ENCODE measurements at places on chromosomes 7 and 10.

- DNase-seq, result peak; percentile 94
Measured at GRCh38 chr7:56063882-56064625, at the start of gene SUMF2. Gene SUMF2, plus strand, starts transcription at chr7:56064286. Its CDS starts 26 bp downstream, at chr7:56064312.

DNA sequence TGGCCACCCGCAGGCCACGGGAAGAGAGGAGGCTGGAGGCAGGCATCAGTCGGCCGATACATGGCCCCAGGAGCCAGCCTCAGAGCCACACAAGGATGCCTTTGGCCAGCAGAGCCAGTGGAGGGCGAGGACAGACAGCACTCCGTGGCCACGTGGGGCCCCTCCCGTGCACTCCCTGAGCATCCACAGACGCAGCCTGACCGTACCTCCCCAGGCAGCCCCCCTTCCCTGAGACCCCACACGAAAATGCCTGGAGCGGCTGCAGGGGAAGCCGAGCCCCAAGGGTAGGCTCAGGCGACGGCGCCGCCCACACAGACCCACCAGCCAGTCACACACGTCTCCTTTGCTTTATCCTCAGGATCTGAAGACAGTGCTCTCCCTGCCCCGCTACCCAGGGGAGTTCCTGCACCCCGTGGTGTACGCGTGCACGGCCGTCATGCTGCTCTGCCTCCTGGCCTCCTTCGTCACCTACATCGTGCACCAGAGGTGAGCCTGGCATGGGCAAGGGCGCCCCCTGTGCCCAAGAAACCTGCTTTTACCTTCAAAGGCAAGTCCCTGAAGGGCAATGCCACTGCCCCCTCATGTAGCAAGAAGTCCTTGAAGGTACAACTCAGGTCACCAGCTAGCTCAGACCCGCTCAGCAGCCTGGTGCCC lies 9.0 kb downstream of the ADGRA1 start:
- no peak for DNase-seq

- no peak for DNase-seq
Measured at GRCh38 chr7:43649755-43650274, 66.9 kb downstream of the STK17A start.

DNA sequence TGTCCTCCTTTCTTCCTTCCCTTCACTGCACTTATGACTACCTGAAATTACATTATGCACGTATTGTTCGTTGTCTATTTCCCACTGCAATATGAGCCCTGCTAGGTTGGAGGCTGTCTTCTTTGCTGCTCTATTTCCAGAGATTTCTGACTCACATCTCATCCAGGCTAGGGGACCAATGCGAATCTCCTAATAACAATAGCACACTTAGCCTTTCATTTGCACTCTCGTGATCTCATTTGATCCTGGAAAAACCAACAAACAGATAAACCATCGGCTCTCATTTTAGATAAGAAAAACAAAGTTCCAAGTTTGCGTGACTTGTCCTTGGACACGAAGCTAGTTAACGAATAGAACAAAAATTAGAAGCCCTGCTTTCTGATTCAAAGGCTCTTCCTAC lies 1.4 kb downstream of the ZNF438 start:
- no peak for DNase-seq

DNA sequence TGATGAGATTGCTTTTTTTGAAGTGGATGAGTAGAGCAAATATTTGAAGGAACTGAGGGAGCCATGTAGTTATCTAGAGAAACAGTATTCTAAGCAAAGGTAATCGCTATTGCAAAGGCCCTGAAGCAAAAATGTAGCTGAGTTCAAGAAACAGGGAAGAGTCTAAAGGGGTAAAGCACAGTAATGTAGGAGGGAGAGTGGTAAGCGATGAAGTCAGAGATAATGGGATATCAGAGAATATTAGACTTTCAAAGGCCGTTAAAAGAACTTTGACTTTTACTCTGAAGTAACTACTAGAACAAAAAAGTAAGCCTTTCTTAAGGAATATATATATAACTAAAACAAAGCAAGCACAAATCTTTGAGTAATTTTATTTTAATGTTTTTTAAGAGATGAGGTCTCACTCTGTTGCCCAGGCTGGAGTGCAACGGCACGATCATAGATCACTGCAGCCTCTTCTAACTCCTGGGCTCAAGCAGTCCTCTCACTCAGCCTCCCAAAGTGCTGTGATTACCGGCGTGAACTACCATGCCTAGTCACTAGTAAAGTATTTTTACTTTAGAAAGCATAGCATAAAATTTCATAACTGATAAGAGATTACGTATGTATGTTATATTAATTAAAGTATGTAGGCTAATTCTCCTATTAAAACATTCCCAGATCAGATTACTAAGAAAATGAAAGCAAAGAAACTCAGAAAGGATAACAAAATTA lies 61.7 kb upstream of the OIT3 start:
- DNase-seq, result no peak

GRCh38 chr7:50446542-50446960 lies 3.6 kb downstream of the FIGNL1 start:
- DNase-seq, result no peak

DNA sequence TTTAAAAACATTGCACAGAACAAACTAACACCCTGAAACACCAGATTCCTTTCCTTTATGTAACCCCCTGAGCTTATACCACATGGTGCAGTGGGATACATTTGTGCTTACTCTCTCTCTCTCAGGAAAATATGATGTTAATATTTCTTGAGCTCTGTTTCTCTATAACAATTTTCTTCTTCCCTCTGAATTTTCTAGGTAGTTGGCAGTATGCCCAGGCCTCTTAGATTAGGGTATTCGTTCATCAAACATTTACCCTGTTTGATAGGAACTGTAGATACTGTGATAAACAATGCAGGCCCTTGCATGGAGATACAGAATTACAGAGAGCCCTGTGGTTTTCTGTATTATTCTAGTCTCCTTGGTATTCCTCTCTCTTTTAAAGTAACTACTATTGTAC lies 567.8 kb downstream of the IPMK start:
- peak; percentile 47 for DNase-seq

DNA sequence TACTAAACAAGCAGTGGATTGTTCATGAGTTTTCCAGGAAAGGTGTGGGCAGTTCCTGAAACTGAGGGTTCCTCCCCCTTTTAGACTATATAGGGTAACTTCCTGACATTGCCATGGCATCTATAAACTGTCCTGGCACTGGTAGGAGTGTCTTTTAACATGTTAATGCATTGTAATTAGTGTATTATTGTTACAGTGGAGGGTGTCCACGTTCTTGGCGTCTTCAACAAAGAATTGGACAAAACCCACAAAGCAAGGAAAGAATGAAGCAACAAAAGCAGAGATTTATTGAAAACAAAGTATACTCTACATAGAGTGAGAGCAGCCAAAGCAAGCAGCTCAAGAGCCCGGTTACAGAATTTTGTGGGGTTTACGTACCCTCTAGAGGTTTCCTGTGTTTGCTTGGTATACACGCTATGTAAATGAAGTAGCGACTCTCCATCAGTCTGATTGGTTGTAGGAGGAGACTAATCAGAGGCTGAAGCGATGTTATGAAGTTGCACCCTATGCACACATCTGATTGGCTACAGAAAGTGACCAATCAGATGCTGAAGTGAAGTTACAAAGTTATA lies 175.2 kb downstream of the NSUN6 start:
- no peak for DNase-seq

DNA sequence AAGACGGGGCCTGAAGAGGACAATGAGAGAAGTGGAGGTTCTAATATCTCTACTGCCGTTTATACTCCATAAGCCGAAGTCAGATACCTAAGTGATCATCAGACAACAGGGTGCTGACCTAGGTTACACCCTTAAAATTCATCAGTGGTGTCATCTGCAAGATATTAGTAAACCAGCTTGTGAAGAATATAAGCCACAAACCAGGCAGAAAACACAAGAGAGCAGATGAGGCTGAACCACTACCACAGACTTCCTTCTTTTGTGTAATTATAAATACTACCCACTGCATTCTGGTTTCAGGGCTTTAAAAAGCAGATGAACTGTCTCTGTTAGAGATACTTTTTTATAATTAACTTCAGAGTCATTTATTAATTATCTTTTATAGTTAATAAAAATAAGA lies 69.0 kb upstream of the LRRC17 start:
- no peak for DNase-seq

GRCh38 chr10:48981310-48981907 lies 41.8 kb upstream of the LRRC18 start:
- peak; percentile 57 for DNase-seq

All from lung (tissue), 17 donors.